ENCODE measurements at places on chromosomes 12 and 14.

DNA sequence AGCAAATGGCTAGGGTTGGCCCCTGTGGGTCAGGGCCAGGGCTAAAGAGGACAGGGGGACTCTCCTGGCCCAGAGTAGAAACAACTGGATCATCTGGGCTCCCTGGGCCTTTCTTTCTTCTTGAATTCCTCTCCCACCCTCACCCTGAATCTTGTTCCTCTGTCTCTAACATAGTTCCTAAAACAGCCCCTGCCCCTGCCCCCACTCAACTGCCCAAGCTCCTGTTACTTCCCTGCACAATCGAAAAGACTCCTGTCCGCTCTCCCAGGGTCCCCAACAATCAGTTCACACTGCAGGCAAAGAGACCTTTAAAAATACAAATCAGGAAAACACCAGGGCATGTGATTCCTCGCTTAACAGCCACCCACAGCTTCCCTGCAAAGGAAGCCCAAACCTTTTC is 18.0 kb upstream of the ANKRD33 start:
- no peak for DNase-seq

GRCh38 chr14:68124979-68125731 is 305.6 kb downstream of the RAD51B start:
- DNase-seq = no peak

DNA sequence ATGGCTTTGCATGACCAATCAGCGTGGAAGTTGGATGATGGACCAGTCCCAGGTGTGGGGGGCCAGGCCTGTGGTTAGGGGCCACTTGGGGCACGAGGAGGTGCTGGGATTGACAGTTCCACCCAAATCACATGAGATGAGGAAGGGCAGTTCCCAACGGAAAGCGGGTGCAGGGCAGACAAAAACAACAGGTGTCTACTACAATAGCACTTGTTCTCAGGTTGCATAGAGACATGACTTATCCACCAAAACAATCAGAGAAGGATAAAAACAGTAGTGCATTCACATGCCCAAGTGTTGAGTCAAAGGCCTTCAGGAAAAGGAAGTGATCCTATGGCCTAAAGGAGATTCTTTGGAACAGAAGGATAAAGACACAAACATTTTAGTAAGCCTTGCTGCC is 14.6 kb upstream of the EIF2B2 start:
- no peak for DNase-seq

- DNase-seq = no peak
Measured at GRCh38 chr14:24513009-24513408, 4.9 kb upstream of the CMA1 start.

- no peak for DNase-seq
Measured at GRCh38 chr14:33556382-33557121, 394.3 kb downstream of the EGLN3 start.

DNA sequence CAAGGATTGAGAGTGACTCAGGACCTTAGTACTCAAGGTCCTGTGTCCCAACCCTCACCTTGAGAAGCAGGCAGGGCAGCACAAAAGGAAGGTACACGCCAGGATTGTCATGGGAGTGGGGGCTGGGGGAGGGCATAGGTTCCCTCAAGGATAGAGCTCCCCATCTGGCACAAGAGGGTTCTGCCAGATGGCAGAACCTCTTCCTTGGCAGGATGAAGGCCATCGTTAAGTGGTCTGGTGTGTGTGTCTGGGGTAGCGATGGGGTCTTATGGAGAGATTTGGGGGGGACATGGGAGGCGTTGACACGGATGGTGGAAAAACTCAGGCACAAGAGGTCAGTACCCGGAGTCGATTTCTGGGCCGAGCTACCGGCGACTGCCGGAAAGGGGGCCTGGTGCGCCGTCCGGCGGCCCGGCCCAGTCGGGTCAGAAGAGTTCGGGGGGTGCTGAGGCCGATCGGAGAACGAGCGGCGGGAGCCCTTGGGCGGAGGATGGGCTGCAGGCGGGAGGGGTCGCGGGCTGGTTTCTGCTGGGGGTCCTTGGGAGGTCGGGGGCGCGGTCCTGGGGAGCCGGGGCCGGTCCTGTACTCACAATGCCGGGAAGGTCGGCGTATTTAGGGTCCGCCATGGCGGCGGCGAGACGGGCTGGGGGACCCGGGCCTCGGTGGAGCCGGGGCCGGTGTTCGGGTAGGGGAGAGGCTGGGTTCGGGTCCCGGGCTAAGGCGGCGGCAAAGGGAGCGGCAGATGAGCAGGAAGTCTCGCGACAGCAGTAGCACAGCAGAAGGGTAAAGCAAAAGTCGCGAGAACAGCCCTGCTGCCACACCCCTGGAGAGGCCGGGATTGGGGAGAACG is at the start of gene DCTN2:
TSS of gene DCTN2 (minus strand) at position 755 of the 850 bp plus-strand sequence. CDS start at position 626, 129 bp downstream.
- peak; percentile 96 for DNase-seq

- no peak for DNase-seq
Measured at GRCh38 chr12:93957168-93957567, 191.2 kb upstream of the PLXNC1 start.

- no peak for DNase-seq
Measured at GRCh38 chr14:98162856-98163805, 1108.9 kb downstream of the BCL11B start.

DNA sequence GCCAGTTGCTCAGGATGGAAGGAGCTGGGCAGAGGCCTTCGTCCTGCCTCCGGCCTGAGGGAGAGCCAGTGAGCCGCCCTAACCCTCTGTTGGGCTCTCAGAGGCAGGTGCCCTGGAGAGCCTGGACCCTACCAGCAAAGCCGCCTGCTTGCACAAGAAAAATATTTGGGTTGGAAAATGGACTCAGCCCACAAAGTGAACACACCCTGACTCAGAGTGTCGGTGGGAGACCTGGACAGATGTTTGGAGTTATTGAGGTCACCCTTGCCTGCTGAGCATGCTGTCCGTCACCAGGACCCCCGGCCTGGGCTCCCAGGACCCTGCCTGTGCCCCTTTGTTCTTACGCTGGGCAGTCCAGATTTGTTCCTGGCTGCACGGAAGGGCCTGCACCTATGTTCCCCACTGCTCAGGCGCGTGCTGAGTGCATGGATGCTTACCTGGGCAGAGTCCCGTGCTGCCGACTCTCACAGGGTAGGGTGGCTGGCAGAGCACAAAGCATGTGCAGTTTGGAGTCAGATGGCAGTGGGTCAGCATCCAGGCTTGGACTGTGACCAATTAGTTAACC is 22.4 kb downstream of the FAM181A start:
- DNase-seq = no peak

- no peak for DNase-seq
Measured at GRCh38 chr14:100116134-100116533, 43.3 kb downstream of the DEGS2 start.

- no peak for DNase-seq
Measured at GRCh38 chr12:58919231-58920101, 838 bp downstream of the LRIG3 start.

GRCh38 chr12:53253298-53253697 is 14.8 kb upstream of the ESPL1 start:
- DNase-seq = no peak
